AG20443 (cell line): ENCODE measurements at places on chromosomes 3 and 15.

- DNase-seq, result no peak
Measured at GRCh38 chr3:114893361-114893760, 253.7 kb downstream of the ZBTB20 start.

GRCh38 chr3:97089621-97090020, 275.2 kb downstream of the EPHA6 start:
- no peak for DNase-seq

GRCh38 chr3:160409812-160410610, 10.6 kb downstream of the SMC4 start:
- DNase-seq, result no peak

- no peak for DNase-seq
Measured at GRCh38 chr15:45087513-45087912, 26.5 kb downstream of the DUOX2 start.

DNA sequence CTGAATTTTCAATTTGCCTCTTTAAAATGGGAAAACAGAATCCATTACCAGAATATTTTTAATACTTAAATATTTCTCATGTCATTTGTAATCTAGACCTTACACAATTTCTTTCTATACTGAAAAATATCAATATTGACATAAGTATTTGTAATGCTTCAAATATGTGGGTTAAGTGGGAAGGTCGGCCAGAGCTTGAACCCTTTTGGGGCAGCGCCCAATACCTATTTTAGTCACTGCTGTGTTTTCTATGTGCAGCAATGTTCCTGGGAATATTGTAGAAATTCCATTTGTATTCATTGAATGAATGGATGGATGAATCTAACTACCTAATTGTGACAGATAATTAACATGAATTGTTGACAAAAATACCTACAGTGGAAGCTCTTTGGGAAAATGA, 459.7 kb upstream of the ZNF717 start:
- no peak for DNase-seq
